ENCODE measurements at places on chromosomes 12 and 14.

- DNase-seq, result no peak
Observed at GRCh38 chr12:119090865-119091264, 87.9 kb upstream of the HSPB8 start.

GRCh38 chr12:48446161-48446776 lies 26.1 kb upstream of the ANP32D start:
- DNase-seq, result no peak

- DNase-seq, result no peak
Observed at GRCh38 chr14:91377700-91378652, 39.6 kb downstream of the CCDC88C start.

DNA sequence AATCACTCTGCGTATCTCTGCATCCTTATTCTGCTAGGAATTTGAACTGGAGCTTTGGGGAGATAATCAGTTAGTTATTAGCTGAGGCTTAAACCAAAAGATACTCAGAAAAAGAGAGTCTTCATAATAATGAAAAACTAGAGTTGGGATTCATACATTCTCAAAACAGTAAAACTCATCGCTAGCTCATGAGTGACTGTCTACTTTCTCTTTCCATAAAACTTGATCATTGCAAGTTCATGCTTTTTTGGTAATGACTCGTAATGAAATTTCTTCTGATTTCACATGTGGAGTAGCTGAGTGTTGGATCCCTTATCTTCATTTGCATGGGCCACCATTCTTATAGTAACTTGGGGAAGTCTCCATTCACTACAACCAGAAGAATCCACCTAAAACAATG lies 397.7 kb downstream of the PDZRN4 start:
- DNase-seq, result no peak

DNA sequence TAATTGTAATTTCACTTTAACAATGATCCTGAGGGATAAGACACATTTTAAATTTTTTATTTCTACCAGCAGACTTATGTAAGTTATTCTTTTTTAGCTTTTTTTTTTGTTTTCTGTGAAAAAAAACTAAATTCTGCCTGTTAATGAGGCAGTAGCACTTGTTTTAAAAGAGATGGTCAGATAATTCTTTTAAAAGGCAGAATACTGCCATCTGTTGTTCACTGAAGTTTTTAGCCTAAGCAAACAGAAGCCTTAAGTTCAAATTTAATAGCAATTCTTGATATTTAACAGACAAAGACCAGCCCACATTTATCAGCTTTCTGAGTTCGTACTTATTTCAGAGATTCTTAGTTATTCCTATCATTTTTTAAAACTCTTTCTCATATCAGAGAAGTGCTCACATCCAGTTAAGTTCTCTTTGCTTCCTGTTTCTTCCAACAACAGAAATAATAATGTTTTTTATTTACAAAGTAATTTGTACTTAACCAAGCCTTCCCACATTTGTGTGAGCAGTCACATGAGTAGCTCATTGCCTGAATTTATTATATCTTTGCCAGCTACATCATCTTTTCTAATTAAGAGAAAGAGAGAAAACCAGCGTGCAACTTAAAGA lies 93.4 kb upstream of the SLCO1C1 start:
- DNase-seq, result no peak

DNA sequence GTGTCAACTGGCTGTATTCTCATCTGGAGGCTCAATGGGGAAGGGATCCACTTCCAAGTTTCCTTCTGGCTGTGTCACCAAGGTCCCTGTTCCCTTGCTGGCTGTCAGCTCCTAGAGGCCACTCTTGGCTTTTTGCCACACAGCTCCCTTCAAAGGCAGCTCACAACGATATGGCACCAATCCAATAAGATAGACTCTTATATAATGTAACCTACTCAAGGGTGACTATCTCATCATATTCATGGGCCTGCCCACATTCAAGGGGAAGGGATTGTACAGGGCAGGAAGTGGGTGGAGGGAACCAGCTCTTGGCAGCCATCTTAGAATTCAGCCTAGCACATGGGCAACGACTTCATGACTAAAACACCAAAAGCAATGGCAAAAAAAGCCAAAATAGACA lies 98.7 kb upstream of the PLXNC1 start:
- DNase-seq, result no peak

DNA sequence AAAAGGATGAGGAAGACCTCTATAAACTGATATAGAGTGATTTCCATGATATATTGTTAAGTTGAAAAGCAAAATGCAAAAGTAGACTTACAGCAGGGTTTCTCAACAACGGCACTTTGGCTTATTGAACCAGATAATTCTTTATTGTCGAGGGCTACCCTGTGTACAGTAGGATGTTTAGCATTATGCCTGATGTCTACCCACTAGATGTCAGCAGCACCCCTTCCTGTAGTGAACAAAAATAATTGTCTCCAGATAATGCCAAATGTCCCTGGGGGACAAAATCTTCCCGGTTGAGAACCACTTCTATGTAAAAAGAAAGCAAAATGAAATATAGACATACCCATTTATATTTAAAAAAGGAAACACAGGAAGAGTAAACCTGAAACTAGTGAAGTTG lies 32.4 kb downstream of the ABCD2 start:
- DNase-seq, result no peak

DNA sequence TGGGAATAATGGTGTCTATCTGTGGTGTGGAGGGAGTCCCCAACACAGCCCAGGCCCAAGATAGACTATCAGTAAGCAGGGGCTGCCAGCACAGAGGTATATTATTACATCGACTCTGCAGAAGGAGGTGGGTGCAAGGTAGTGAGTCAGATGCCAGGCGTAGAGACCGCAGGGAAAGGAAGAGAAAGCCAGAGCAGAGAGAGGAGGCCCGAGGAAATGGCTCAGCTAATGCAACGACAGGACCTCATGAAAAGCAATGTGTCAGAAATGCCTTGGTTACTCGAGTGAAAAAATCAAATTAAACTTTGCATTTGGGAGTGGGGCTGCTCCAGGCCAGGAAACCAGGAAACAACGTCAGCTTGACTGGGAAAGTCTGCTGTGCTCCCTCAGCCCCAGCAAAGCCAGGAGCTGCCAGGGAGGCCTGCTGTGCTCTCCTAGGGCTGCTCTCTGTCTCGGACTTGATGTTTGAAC lies 173.2 kb downstream of the SUDS3 start:
- no peak for DNase-seq

- no peak for DNase-seq
Observed at GRCh38 chr12:119204131-119204530, 25.4 kb downstream of the HSPB8 start.

GRCh38 chr12:109264095-109264942 lies 44.8 kb downstream of the FOXN4 start:
- DNase-seq, result no peak

DNA sequence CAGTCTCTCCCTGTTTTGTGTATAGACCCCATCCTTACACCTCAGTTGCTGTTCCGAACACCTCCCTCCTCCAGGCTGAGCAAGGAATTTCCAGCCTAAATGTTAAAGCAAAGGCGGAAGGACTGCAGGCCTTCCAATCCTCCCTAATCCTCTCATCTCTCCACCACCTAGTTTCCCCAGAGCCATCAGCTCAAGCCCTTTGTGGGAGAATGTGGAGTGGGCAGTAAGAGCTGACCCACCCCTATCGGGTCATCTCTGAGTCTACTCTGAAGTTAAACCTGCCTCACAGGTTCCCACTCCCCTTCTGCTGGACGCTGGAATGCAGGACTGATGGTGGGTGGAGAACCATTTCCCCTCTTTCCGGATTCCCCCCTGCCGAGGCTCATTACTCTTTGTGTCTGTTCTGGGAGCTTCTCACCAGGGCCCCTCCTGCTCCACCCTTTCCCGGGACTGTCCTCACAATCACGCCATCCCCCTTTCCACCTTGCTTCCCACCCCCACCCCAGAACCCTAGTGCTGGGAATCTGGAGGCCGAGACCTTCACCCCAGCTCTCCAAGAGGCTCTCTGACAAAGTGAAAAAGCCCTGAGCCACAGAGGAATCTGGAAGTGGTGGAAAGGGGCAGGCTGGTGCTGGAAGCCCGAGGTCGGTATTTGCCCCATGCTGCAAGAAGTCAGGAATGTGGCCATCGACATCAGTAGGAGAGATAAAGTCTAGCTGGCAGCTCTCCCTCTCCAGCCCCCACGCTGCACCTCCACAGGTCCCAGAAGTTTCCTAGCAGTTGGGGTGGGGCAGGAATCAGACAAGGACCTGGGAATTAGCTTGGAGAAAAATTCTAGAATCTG lies 3.3 kb upstream of the KRT18 start:
- no peak for DNase-seq

GRCh38 chr12:31524791-31525495 lies 66.0 kb downstream of the DENND5B start:
- no peak for DNase-seq

Measured in KG1 (cell line).